ENCODE measurements at places on chromosomes 2 and 18. TPM values are rescaled to one million over a fixed set of nuclear protein-coding genes. Genes with fewer than 3 reads are reported as not detected.

DNA sequence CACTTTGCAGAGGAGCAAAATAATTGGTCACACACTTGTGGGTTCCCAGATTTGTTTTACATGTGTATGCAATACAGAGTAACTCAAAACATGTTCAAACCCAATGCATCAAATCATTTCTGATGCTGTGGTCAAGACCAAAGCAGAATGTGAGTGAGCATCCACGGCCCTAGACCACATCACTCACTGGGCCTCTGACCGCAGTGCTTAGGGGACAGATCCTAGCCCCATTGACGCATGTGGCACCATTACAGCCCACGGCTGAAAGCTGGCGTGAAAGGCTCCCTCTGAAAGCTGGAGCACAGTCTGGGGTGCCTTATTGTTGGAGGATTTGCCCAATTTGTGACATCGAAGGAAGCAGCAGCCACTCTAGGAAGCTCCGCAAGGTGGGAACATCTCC lies 498.8 kb upstream of the TCF4 start:
- no peak for DNase-seq

GRCh38 chr18:78816114-78816513 lies 163.5 kb upstream of the SALL3 start:
- DNase-seq, result no peak

DNA sequence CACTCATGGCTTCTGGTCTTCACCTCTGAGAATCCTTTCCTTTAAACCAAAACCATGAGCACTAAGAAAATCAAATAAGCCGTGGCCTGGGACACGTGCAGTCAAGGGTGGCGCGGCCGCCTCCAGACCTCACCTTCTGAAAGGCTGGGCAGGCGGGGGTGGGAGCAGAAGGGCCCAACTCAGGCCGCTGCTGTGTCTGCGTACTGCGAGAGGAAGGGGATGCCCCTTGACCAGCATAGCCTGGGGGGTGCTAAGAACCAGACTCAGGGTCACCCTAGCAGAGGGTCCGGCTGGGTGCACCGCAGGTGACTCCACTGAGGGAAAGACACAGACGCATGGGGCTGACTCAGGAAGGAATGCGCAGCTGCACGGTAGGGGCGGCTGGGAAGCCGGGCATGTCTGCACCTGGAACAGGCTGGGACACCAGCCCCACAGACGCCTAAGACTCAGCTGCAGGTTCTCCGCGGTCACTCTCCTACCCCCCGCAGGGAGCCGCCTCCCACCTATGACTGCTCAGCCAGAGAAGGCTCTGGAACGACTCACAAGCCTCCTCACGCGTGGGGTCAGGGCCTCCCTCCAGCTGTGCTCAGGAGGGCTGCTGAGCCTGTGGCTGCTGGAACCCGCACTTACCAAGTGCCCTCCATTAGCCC lies 432.4 kb upstream of the MYT1L start:
- peak; percentile 35 for DNase-seq

DNA sequence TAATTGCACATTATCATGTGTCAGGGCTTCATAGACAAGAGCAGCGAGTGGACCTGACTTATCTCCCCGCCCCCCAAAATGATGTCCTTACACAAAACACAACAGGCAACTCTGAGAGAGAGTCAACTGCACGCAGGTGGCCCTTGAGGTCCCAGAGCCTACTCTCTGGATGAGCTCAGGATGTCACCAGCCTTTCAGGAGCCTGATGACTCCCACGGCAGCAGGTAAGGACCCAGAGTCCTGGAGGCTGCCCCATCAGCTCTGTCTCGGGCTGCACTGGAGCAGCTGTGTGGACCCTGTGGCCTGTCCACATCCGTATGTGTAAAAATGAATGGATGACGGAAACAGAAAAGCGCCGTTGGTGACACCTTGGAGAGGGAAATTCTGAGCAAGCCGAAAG lies 130.9 kb downstream of the HDAC4 start:
- DNase-seq, result no peak

The CD8B2 gene
- not detected for total RNA-seq

The KIF1A gene
- total RNA-seq, result 8.9 TPM

The PLCD4 gene
- total RNA-seq, result 31.0 TPM

The PRKAG3 gene
- total RNA-seq, result 19.7 TPM

The ABHD1 gene
- total RNA-seq, result 1.3 TPM

GRCh38 chr2:23453836-23454460 lies 69.0 kb downstream of the KLHL29 start:
- no peak for DNase-seq

The ALPI gene
- total RNA-seq, result not detected

DNA sequence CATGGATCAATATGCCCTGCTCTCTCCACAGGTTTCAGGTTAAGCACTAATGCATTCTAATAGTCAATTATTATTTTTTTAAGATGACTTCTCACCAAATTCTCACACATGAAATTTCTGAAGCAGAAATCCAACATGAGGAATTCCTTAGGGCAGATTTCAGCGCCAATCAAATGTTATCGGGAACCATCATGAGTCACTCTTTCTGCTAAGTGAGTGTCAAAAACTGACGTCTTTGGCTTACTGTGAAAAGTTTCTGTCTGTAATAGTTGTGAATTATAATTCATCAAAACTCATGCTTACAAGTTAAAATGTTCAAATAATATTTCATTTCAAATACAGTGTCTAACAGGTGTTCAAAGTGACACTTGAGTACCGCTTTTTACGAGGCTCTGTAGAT lies 1038.6 kb downstream of the SOCS6 start:
- no peak for DNase-seq

- no peak for DNase-seq
These were observed 1748.4 kb upstream of the CELF4 start for GRCh38 chr18:39313992-39314391.

The TEX44 gene
- not detected for total RNA-seq

The RBM43 gene
- 9.8 TPM for total RNA-seq

Measured in tongue (tissue), 3 donors.